Activated CD4-positive, CD25-positive, alpha-beta regulatory T cell (primary cell): ENCODE measurements at places on chromosomes 2 and 18.
A peak's percentile ranks its signal among the peaks of the same experiment; 100 is the strongest.

DNA sequence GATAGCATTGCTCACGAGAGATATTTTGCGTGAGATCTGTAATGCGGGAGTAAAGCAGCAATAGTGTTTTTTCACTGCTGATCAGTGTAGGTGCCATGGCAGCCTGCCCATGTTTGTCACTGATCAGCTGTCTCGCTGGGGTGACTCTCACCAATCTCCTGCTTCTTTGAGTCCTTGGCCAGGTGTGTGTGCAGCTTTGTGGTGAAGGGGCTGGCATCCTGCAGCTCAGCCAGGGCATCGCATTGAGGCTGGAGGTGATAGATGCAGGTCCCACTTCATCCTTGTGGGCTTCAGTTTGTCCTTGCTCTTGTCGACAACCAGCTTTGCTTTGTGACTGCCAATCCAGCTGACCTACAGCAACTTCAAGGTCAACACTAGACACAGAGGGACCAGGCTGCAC is 258.3 kb upstream of the CXCR4 start:
- no peak for DNase-seq

DNA sequence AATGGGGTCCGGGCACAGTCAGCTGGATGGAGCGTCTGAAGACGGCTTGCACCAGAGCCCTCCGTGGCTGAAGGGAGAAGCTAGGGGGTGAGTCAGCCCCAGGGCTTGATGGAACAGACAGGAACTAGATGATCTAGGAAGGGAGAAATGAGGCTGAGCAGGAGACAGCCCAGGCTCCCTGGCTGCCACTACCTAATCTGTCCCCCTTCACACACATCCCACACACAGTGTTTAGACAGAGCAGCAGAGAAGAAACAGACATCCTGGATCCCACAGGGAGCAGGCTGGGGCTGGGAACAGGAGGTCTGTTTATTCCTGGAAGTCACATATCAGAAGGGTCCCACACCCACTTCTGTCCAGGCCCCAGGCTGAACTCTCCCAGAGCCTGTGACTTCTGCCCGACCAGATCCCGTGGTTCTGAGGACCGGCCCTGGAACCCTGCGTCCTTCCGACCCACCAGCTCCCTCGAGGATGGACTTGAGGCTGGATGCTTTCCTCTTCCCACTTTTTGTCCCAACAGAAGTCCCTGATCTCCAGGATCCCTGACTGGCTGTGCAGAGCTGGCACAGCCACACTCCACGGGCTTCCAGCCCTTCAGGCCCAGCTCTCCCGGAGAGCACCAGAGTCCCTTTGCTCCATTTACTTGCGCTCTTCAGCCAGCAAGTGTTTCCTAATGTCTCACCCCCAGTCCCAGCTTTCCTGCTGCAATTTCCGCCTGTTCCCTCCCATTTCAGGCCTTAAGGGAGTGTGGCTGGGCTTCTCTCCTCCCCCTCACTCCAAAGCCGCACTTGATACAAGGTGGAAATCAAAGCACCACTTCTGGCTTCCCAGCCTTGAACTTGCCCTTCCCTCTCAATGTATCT is 1.5 kb upstream of the GPBAR1 start:
- DNase-seq, result no peak

- no peak for DNase-seq
Observed at GRCh38 chr18:11407940-11408339, 201.5 kb upstream of the SLC35G4 start.

GRCh38 chr18:23487738-23488570 is 15.4 kb upstream of the RMC1 start:
- DNase-seq, result no peak

DNA sequence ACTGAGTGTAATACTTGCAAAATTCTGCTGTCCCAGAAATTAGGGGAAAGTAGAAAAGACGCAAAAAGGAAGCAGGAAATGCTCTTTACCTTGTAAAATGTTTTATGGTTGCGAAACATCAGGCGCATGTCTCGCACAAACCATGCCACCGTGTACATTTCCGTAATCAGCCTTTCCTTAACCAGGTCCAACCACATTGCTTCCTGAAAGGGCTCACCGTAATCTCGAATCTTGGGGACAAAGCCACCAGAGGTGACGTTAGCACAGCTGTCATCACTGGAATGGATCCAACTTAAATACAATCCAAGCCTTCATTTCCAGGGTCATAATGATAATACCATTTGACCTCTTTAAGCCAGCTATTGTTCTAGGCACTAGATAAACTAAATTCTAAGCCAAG is 49.3 kb downstream of the SP110 start:
- DNase-seq, result no peak

- DNase-seq, result no peak
Observed at GRCh38 chr2:207235621-207236020, 69.9 kb upstream of the KLF7 start.

- DNase-seq, result no peak
Observed at GRCh38 chr2:24632172-24632571, 141.1 kb downstream of the NCOA1 start.

DNA sequence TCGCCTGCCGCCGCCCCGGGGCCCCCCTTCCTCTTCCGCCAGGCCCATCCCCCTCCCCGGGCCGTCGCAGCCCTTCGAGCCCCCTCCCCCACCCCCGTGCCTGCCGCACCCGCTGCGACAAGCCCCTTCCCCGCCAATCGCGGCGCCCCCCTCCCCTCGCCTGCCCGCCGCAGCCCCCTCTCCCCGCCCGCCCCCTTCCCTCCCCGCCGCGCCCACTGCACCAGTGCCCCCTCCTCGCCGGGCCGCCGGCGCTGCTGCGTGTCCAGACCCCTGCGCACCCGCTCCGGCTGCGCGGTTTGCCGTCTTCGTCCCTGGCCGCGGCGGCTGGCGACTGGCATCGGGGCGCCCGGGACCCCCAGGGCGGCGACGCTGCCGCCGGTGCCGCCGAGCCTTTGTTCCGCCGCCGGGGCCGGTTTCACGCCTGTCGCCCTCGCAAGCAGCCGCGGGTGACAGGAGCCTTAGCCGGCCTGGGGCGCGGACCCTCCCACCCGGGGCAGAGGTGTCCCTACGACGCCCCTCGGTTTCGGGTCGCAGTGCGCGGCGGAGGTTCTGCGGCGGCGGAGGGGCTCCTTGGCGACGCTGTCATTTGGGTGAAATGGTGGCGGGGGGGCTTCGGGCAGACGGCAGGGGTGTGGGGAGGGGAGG is 18.1 kb downstream of the GPC1 start:
- DNase-seq, result no peak

DNA sequence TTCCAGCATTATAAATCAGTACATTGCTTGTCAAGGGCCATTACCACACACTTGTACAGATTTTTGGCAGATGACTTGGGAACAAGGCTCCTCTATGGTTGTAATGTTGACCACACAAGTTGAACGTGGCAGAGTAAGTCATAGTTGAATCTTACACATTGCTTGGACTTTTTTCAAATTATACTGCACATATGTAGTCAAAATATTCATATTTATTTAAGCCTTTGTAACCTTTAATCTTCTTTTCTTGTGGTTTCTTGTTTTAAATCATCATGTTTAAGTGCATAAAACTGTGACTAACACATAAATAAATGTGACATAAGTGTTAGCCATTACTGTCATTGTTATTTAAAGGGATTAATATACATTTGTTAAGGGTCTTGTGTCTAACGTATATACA is 52.1 kb upstream of the EPB41L5 start:
- no peak for DNase-seq

DNA sequence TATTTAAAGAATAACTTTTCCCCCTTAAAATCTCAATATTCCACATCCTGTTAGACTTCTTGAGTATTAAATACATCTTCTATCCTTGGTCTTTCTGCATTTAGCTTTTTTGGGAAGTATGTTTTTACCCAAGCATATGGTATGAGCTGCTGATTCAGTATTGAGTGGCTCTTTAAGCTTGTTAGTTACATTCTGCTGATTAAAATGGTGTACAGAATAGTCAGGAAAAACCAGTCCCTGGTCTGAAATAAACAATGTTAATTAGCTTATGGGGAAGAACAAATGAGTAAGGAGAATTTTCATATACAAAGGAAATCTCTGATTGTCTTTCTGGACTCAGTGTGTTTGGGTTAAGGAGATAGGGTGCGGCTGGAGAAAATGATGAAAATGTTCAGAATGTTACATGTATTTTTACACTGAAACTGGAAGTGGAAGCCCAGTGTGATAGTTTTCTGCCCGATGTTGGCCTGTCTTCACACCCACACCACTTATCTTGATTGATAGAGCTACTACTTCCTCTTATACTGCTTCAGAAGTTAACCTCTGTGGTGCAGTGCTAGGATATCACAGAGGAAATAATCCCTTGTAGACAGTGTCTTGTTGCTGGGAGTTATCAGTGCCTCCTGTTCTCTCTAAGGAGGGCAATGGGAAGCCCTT is 84.0 kb downstream of the MSH2 start:
- DNase-seq, result no peak

DNA sequence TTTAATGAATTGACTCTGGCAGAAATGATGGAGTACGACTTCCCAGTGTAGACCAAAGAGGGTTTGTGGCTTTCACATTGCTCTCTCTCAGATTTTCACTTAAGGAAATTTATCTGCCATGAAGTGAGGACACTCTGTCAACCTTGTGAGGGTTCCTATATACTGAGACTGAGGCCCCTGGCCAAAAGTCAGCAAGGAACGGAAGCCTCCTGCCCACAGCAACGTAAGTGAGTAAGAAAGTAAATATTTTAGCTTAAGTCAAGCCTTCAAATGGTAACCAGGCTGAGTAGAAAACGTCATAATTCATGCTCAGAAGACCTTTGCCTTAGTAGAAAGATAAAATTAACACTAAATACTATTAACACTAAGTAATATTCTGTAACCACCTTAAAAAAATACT is 1080.5 kb upstream of the ACVR2A start:
- no peak for DNase-seq

GRCh38 chr2:97935719-97936161 is 60.0 kb downstream of the TMEM131 start:
- DNase-seq, result no peak

- DNase-seq, result no peak
Observed at GRCh38 chr2:109081374-109081773, 47.6 kb upstream of the SH3RF3 start.

GRCh38 chr18:63140038-63140450 is 179.5 kb downstream of the BCL2 start:
- DNase-seq, result no peak

DNA sequence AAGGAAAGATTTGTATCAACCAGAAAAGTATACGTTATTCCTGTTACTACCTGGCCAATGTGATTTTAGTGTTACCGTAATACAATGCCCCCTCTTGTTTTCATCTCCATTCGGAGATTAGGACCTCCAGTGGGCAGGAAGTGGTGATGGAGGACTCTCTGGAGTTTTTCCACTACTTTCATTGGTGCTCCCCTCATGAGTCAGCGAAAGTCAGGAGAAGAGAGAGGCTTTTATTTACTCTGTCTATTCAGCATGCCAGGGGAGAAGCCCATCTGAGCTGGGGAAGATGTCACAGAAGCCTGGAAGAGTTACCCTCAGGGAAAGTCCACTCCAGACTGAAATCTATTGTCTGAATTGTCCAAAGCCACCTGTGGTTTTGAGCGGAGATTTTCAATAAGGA is 88.2 kb upstream of the THUMPD2 start:
- no peak for DNase-seq

DNA sequence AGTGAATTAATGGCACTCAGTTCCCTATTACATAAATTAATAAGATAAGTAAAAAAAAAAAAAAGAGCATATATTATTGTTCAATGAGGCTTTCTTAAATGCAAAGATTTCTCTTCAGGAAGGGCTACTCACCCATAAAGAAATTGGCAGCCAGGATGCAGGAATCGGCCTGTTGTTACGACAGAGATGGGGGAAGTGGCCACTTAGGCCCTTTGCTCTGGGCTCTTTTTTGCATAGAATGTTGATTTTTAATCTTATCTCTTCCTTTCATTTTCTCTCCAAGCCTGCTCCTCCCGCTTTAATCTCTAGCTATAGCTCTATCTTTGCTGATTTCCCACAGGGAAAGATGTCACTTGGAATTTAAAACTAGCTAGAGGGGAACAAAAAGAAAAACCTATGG is 391.8 kb upstream of the CRIM1 start:
- no peak for DNase-seq

- DNase-seq, result no peak
Observed at GRCh38 chr2:146451972-146452371, 1392.9 kb upstream of the ACVR2A start.

GRCh38 chr2:156466739-156467405 is 30.7 kb downstream of the GPD2 start:
- DNase-seq, result no peak

DNA sequence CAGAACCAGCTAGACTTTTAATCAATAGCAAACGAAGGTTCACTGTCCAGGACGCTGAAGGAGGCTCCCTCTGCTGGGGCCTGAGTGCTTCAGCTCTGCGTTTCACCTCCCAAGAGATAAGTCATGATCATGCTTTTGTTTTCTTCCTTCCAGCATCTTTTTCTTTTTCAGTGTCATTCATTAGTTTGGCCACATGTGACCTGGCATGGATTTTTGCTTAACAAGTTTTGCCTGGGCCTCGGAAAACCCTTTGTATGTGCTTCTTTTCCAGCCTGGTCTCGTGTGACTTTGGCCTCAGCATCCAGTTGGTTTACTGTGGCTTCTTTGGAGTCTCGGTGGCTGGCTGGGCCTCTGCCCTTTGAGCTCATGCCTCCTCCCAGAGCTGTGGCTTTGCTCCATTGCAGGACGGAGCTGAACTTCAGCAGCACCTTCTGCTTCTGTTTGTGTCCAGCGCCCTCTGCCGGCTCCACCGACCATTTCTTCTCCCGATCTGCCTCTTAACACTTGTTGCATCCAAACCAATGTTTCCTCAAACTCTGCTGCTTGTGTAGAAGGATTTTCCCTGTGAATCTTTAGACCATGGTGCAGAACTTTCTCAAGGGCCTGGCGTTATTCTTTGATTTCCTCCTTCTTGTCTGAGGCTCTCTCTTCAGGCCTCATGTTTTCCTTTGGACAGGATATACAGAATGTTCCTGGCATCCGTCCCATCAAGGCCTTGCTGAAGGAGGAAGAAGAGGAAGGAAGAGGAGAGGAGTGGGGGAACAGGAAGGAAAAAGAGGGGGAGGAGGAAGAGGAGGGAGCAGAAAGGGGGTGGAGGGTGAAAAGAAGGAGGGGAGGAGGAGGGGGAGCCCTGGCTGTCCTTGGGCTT is 23.6 kb upstream of the HES6 start:
- DNase-seq, result peak; percentile 45

DNA sequence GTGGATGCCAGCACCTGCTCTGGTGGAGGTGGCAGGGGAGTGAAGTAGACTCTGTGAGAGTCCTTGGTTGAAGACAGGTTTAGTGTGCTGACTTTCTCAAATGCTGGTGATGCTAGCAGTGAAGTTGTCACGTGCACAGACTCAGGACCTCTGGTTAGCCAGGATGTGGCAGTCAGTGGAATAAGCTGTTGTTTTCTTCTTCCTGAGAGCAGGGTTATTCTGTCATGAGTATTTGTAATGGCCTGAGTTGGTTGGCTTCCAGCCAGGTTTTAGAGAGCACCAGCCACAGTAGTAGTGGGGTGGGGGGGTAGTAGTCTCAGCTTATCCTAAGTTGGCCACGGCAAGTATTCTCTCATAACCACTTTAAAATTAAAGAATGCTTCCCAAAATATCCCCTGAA is 238.5 kb upstream of the FBXO11 start:
- DNase-seq, result no peak

- DNase-seq, result no peak
Observed at GRCh38 chr2:224072541-224073188, 33.6 kb upstream of the SERPINE2 start.

- DNase-seq, result no peak
Observed at GRCh38 chr2:218829868-218830451, 1.6 kb downstream of the PRKAG3 start.

- no peak for DNase-seq
Observed at GRCh38 chr2:220811952-220812570, 760.0 kb downstream of the EPHA4 start.

GRCh38 chr18:43917520-43917919 is 640.2 kb upstream of the SYT4 start:
- no peak for DNase-seq
